ENCODE measurements at places on chromosomes 7 and 10.

DNA sequence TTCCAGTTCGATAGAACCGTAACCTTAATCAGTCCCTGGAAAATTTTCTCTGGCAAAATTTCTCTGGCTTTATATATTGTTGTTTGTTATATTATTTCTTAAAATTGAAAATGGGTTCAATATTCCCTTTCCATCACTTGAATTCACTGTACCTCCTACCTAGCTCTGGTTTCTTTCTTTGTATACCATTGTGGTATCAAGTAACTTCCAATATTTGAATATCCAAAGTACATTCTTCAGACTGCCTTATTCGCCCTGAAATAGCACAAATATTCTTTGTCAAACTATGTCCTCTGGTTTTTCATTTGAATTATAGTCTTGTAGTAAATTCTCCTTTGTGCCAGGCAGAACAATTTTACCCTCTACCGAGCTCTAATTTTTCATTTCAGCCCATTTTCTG, 541.6 kb downstream of the REEP3 start:
- DNase-seq = no peak

GRCh38 chr10:16828701-16829175, 11.5 kb upstream of the RSU1 start:
- DNase-seq = no peak

GRCh38 chr7:19317461-19317860, 172.2 kb upstream of the FERD3L start:
- DNase-seq = no peak

GRCh38 chr7:96636342-96636860, 73.2 kb downstream of the SEM1 start:
- no peak for DNase-seq

- DNase-seq = no peak
Measured at GRCh38 chr7:142749218-142749993, at the start of gene PRSS1. PRSS1 (plus strand) TSS chr7:142749472; CDS start chr7:142749485, 13 bp downstream.

GRCh38 chr10:88190123-88190522, 326.7 kb downstream of the PTEN start:
- DNase-seq = no peak

- no peak for DNase-seq
Measured at GRCh38 chr10:80487791-80488538, 33.9 kb downstream of the TSPAN14 start.

- no peak for DNase-seq
Measured at GRCh38 chr10:131044379-131045111, 267.0 kb downstream of the TCERG1L start.

GRCh38 chr7:1152492-1152891, 7.5 kb downstream of the ZFAND2A start:
- DNase-seq = no peak

- no peak for DNase-seq
Measured at GRCh38 chr7:156842740-156843140, 50.2 kb downstream of the LMBR1 start.

GRCh38 chr7:100493476-100494264, 9.9 kb downstream of the NYAP1 start:
- DNase-seq = no peak

GRCh38 chr7:54917613-54918391, 101.0 kb upstream of the EGFR start:
- no peak for DNase-seq

GRCh38 chr7:50149369-50149768, 56.3 kb upstream of the ZPBP start:
- no peak for DNase-seq

- peak; percentile 65 for DNase-seq
Measured at GRCh38 chr7:64665980-64666662, at the start of gene ZNF107. ZNF107 (plus strand) TSS chr7:64666133; CDS start chr7:64666283, 150 bp downstream.

DNA sequence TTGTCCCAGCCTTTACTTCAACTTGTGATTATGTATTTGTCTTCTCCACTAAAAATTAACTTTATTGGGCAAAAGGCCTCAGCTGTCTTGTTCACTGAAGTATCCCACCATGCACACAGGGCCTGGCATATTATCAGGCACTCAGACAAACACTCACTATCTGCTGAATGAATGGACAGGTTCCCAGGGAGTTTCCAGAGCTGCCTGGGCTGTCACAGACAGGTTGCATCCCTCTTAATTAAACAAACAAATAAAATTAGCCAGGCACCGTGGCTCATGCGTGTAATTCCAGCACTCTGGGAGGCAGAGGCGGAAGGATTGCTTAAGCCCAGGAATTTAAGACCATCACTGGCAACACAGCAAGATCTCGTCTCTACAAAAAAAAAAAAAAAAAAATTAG, 1.5 kb upstream of the TSPAN14 start:
- DNase-seq = no peak

GRCh38 chr7:156059369-156059768, 247.1 kb upstream of the SHH start:
- no peak for DNase-seq

- no peak for DNase-seq
Measured at GRCh38 chr7:103341466-103341865, 3.1 kb downstream of the DNAJC2 start.

GRCh38 chr10:133275684-133276092, 980 bp downstream of the ADAM8 start:
- no peak for DNase-seq

GRCh38 chr7:151699147-151699927, 177.6 kb downstream of the PRKAG2 start:
- no peak for DNase-seq

DNA sequence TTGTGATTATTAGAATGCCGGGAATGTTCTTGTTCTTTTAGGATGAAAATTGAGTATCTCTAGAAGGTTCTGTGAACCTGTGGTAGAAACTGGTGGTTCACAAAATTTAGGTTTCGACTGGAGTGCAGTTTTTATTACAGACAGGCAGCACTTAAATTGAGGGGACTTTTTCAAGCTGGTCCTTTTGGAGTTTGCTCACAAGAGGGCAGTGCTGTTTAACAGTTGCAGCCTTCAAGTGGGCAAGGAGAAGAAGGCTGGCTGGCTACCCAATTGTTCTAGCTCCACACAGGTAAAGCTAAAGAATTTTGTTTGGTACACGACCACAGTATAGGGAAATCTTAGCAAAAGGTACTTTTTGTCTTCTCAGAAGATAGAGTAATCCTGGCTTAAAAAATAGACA, 233.6 kb downstream of the SNX13 start:
- DNase-seq = no peak

DNA sequence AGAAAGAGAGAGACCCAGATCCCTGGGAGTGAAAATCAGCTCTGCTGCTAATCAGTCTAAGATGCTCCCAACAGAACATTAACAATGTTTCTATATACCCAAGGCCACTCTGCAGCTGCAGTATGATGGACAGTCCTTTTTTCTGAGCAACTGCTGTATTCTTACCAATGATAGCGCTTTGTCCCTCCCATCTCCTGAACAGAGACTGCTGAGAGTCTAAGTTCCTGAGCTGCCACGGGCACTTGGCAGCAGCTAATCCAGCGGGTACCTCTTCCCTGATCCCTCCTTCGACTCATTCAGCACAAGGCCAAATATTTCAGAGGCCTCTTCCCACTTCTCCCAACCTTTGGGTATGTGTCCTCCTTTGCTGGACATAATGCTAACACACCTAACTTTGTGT, 7.7 kb downstream of the CPVL start:
- no peak for DNase-seq

DNA sequence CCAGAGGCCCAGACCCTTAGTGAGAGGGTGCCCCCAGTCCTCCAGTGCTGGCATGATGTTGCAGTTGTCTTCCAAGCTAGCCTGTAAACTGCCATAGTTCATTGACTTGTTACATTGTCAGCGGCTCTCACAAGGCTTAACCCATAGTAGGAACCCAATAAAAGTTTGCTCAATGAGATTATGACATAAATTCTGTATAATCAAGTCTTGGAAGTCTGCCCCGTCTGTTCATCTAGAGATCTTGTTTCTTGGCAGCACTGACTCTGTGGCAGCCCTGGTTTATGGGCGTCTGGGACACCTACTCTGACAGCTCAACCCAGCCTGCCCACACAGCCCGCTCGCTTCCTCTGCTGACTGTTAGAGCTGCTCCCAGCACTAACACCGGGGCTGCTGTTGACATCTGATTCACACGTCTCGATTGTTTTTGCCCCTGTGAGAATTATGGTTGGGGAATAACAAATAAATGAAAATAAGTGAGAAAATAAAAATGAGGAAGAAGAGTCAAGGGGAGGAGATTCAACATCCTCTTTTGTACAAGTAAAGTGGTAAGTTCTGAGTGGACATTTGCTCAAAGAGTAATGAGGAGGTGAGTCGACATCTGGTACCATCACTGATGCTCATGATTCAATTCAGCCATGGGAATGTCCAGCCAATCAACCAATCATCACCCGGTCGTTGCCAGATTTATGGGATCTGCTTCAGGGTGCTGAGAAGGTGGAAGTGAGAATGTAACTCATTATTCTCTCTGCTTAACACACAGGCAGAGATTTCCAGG, 160.8 kb downstream of the SPAG6 start:
- DNase-seq = no peak

DNA sequence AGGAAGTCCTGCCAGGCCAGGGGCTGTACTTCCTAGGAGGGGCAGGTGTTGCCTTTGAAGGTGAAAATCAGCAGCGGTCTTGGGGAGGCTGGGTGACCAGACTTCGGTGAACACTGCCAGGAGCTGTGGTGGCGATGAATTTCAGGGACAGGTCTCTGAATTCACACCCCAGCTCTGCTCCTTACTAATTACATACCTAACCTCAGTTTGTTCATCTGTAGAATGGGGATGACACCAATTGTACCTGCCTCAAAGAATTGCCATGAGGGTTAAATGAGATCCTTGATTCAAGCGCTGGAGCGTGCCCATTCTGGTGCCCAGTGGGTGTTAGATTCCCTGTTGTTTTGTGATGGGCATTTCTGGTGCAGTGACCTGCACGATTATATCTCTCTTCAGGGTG, 102.8 kb downstream of the TACC2 start:
- DNase-seq = no peak

DNA sequence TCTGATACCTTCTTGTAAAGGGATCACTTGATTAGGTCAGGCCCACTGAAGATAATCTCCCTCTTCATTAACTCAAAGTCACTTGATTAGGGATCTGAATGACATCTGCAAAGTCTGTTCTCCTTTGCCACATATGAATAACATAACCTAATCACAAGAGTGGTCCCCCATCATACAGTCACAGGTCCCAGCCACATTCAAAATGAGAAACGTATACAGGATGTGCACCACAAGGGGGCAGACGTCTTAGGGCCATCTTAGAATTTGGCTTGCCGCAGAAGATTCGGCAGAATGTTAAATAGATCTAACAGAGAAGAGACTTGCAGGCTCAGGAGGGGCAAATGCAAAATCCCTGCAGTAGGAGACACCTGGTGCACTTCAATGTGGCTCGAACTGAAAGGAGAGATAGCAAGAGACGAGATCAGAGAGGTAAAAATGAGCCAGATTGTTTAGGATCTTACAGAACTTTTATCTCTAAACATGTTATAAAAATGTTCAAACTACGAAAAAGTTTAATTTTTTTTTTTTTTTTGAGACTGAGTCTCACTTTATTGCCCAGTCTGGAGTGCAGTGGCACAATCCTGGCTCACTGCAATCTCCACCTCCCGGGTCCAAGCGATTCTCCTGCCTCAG, 10.4 kb upstream of the SMC3 start:
- DNase-seq = peak; percentile 44
